ENCODE measurements at places on chromosomes 7 and 10.

DNA sequence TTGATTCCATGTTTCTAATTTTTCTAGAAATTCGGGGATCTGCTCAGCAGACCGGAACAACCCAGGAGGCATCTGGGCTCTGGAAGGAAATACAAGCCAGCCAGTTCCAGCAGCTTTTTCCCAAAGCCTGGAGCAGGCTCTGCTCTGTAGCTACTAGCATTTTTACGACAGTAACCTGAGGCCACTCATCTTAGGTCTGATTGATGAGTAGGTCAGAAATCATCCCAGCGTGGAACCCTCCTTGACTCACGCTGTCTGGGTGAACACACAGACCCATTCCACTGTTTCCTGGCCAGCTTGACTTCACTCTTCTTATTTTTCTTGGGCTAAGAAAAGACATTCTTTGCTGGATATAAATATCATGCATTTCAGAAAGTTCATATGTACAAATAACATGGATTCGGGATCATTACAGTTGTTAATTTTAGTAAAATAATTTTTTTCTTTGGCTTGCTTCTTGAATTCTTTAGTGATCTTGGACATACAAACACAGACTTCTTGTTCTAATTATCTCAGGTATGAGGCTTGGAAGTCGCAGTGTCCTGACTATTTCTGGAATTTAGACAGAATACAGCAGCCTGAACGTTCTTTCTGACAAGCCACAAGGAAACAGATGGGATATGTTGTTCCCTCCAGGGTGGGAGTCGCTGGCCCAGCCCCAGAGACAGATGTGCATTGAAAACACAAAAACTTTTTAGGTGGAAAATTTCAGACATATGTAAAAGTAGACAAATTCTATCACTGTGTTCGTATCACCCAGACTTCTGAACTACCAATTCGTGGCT is 54.6 kb upstream of the PITRM1 start:
- peak; percentile 66 for ATAC-seq

- ATAC-seq, result no peak
These were observed 60.9 kb downstream of the SPOCK2 start for GRCh38 chr10:72027498-72027897.

DNA sequence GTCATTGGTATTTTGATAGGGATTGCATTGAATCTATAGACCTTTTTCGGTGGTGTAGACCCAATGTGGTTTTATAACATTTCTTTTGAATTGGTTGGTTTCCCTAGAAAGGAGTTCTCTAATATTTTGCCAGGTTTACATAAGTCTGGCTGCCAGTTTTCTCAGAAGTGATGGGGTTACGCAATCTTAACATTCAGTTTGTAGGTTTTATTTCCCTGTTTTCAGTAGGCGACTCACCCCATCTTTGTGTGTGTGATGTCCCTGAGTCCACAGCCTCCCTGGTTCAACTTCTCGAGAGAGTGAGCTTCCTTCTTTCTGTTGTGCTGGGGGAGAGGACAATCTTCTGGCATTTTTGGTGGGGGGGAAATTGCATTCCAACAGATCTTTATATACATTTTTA is 9.6 kb upstream of the KIF5B start:
- ATAC-seq, result no peak

GRCh38 chr10:103491729-103492364 is 1.7 kb upstream of the NEURL1 start:
- ATAC-seq, result peak; percentile 75

GRCh38 chr7:68400783-68401182 is 1197.5 kb upstream of the AUTS2 start:
- no peak for ATAC-seq

DNA sequence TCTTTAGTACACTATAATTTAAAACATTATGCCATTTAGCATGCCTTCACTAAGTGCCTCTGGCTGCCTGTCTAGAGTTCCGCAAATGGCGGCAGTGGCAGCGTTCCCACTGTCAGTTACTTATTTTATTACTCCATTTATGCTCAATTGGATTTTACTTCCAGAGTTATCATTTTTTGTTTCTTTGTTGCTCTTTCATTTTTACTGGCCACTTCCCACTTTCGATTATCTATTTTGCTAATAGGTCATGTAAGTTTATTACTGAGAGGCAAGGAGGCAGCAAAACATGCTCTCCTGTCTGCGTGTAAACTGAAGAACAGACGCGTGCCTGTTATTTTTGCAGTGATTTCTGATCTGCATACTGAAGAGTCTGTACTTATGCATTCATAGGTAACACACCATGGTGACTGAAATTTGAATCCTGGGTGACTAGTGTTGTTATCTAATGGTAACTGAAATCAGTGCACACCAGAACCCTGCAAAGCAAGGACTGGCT is 23.1 kb downstream of the KDM7A start:
- ATAC-seq, result no peak

- no peak for ATAC-seq
These were observed 196.9 kb downstream of the SH2D4B start for GRCh38 chr10:80734589-80734988.

DNA sequence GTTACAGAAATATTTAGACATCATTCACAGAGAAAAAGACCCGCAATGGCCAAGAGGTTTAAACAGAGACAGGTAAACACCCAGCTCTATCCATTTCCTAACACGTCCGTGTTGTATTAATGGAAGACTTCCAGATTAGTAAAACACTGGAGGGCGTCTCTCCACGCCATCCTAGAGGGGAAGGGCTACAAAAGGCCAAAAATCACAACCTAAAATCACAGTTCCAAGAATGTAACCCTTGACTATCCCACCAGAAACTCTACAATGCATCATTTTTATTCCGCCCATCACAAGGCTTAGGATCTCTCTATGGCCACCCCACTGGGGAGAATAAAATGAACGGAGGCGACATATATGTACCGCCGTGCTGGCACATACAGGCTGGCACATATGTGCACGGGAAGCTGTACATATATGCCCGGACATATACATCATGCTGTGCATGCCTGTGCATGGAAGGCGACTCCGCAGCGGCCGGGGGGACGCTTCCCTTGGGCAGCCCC is 734 bp downstream of the PCLO start:
- ATAC-seq, result no peak

DNA sequence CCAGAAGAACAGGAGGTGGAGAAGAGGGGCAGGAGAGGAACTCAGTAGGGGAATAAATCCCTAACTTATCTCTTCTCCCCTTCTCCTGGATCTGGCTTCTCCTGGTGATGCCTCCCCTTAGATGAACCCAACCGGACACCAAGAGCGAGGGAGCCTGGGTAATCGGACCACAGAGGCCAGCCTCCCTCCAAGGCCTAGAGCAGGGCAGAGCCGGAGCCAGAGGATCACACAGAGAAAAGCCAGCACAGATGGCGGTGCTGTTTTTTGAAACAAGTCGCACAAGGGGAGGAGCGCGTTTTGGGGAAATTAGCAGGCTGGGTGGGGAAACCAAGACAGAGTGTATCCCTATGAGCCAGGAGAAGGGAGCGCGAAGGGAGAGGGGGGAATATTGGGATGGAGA is 4.9 kb upstream of the SRRM3 start:
- no peak for ATAC-seq

DNA sequence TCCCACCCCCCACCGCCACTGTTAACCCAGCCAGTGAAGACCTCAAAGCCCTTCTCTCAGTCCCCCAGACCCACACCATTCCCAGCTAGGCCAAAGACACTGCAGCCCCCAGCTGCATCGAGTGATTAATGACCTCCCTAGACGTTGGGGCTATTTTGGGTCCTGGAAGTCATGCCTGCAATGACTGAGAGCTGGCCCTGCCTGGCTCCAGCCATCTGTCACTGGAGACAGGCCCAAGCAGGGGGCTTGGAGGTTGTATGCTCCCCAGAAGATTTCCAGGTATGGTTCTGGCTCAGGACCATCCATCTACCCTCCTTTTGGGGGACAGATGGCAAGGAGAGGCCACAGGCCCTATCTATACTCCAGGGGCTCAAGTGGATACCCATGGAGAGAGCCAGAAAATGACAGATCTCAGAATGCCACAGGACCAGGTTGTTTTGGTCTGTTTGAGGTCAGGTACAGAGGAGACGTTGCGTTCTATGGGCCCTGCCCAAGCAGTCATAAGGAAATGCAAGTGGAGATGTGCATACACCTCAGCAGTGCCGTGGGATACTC is 5.1 kb downstream of the KCNIP2 start:
- ATAC-seq, result no peak
